CD4-positive, alpha-beta T cell (primary cell): ENCODE measurements at places on chromosomes 2 and 18. TPM values are rescaled to one million over a fixed set of nuclear protein-coding genes. Genes with fewer than 3 reads are reported as not detected.

MBD5 gene
- total RNA-seq = 52.9 TPM

ASXL3 gene
- total RNA-seq = not detected

RUFY4 gene
- 0.78 TPM for total RNA-seq

OSBPL6 gene
- total RNA-seq = 0.11 TPM

DSG1 gene
- total RNA-seq = not detected

IKZF2 gene
- total RNA-seq = 8.9 TPM

SERPINB5 gene
- not detected for total RNA-seq

FN1 gene
- total RNA-seq = 0.41 TPM

GPR35 gene
- 7.1 TPM for total RNA-seq

TMEM247 gene
- not detected for total RNA-seq

NXPH2 gene
- not detected for total RNA-seq

ASB18 gene
- not detected for total RNA-seq

RBM44 gene
- total RNA-seq = 2.8 TPM

PDE11A gene
- not detected for total RNA-seq

DSG3 gene
- not detected for total RNA-seq

OSR1 gene
- not detected for total RNA-seq

ZBTB7C gene
- total RNA-seq = not detected

NEU2 gene
- total RNA-seq = not detected

SKOR2 gene
- not detected for total RNA-seq

TRAK2 gene
- 35.6 TPM for total RNA-seq

ARHGEF4 gene
- 4.1 TPM for total RNA-seq

HMSD gene
- total RNA-seq = not detected

MAP3K19 gene
- not detected for total RNA-seq

CCT7 gene
- 86.9 TPM for total RNA-seq

IRS1 gene
- total RNA-seq = 2.9 TPM

SOCS6 gene
- total RNA-seq = 1.8 TPM

HOXD11 gene
- total RNA-seq = not detected

HOXD3 gene
- total RNA-seq = not detected

EML6 gene
- total RNA-seq = 0.34 TPM

TSPYL6 gene
- total RNA-seq = not detected

KCNJ3 gene
- total RNA-seq = not detected

MFSD2B gene
- 0.30 TPM for total RNA-seq

RNF152 gene
- total RNA-seq = 0.60 TPM

TRIB2 gene
- total RNA-seq = 91.3 TPM
